ENCODE measurements at places on chromosomes 1 and 21.

- no peak for DNase-seq
These were observed 19.8 kb upstream of the HSPG2 start for GRCh38 chr1:21956720-21957552.

DNA sequence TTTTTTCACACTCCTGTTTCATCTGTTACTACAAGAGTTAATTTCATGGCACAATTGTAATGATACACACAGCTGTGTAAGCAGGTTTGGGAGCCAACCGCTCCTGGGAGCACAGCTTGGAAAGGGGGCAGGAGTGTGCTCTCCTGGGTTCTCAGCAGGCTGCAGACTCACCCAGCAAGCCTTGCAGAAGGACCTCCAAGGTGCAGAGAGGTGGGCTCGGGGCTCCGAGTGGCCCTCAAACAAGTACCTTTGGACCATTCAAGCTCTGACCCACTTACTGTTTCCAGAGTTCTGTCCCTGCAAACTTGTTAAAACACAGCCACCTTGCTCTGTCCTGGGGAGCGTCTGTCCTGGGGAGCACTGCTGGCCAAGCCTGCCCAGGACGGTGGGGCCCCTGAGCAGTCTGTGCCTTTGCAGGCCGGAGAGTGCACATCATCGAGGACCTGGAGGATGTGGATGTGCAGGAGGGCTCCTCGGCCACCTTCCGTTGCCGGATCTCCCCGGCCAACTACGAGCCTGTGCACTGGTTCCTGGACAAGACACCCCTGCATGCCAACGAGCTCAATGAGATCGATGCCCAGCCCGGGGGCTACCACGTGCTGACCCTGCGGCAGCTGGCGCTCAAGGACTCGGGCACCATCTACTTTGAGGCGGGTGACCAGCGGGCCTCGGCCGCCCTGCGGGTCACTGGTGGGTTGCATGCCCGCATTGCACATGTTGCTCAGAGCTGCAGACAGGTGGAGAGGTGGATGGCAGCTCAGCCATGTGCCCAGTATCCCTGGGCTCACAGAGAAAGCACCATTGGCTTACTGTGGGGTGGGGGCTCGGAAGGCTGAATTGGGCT is 78.0 kb downstream of the OBSCN start:
- DNase-seq, result no peak

GRCh38 chr1:77583483-77583882 is 99.0 kb downstream of the ZZZ3 start:
- no peak for DNase-seq

DNA sequence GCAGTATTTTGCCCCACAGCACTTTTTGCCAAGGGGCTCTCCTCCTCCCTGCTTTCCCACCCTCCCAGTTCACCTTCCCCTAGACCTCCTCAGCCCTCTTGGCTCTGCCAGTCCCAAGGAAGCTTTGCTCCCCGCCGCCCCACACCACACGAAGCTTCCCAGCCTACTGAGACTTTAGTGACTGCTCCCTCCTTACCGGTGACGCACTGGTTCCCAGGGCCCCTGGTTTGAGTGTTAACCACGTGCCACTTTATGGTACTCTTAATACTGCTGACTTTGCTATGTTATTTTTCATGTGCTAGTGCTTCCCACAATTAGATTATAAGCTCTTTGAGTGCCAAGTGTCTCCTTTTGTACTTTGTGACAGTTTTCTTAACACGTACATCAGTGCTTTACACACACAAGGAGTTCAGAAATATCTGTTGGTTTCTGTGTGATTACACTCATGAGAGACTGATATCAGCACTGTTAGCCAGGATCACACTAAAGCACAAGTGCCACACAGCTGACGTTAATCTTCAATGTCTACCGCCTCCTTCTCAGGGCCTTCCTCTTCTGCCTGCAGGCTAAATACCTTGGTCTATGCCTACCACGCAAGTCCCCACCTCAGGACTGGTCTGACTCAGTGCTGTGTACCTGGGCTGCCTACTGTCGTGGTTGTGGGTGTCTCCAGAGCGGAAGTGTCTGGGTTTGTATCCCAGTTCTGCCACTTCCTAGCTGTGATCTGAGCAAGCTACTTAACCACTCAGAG is 61.0 kb downstream of the DNTTIP2 start:
- DNase-seq, result no peak

GRCh38 chr1:66119148-66119547 is 326.5 kb downstream of the PDE4B start:
- no peak for DNase-seq

- peak; percentile 77 for DNase-seq
These were observed 15.7 kb upstream of the PKP1 start for GRCh38 chr1:201267481-201268229.

DNA sequence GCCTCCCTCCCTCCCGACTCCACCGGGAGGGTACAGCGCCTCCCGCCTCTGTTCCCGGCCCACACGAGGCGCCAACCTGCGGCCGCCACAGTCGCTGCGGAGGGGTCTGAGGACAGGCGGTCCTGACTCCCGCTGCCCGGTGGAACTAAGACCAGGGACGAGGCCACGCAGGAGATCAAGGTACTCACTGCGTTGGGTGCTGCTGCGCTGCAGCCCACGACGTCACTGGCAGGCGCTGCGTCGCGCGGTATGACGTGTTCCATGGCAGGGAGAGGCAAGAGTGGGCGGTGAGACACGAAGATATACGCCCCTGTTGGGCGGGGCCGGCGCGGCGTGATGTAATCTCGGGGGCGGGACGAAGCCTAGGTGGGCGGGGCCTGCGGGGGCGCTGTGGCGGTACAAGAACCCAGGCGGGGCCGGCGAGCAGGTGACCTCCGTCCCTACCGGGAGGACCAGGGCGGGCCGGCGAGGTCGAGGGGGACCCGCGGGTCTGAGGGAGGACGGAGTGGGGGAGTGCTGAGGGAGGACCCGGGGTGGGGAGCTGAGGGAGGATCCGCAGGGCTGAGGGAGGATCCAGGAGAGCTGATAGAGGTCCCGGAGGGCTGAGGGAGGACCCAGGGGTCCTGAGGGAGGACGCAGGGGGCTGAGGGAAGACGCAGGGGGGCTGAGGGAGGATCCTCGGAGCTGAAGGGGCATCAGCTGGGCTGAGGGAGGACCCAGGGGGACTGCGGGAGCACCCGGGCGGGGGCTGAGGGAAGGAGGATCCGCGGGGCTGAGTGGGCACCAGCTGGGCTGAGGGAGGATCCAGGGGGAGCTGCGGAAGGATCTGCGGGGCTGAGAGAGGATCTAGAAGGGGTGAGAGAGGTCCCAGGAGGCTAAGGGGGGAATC is at the start of gene MRPL55:
MRPL55 (minus strand) TSS at position 227 of the 889 bp plus-strand sequence. CDS start 1,039 bp downstream, outside the sequence.
- DNase-seq, result peak; percentile 97

GRCh38 chr1:20840731-20841130 is 53.6 kb upstream of the HP1BP3 start:
- DNase-seq, result no peak

DNA sequence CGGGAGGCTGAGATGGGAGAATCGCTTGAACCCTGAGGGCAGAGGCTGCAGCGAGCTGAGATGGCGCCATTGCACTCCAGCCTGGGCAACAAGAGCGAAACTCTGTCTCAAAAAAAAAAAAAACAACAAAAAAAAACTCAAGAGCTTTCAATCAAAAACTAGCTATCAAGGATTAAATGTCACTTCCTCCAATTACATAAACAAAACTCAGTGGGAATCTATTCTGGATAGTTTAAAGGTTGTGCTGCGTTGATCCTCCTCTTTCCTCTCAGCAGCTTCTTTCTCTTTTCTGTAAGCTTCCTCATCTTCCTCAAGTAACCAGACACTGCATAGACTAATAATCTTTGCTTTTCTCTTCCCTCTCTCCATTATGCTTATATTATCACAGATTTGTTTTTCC is 20.7 kb downstream of the EIF4G3 start:
- DNase-seq, result no peak

GRCh38 chr1:202164271-202165037 is 4.1 kb upstream of the PTPN7 start:
- no peak for DNase-seq

DNA sequence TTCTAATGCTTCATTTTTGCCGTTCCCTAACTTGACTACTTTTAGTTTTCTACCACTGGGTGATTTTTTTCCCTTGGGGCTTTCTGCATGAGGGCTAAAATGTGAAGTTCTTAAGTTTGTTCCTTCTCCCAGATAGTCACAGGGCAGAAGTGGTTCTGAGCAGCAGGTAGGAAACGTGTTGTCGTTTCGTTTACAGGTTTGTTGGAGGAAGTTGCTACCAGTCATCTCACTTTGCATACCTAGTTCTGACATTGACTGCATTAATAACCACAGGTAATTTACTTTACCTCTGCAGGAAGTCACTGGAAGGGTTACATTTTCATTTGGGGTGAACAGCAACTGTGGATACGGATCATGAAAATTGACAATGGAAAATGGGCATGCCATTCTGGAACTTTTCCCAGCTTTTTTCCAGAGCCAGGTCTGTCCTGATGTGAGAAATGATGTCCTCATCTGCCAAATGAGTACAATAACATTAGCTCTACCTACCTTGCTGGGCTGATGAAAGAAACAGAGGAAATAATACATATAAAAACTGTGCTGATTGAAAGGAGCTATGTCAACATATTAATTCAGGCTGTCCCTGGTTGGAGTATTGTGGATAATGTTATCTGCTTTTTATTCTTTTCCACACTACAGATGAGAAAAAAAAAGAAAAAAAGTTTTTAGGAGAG is 94.2 kb downstream of the DISC1 start:
- no peak for DNase-seq

GRCh38 chr1:225835856-225836255 is 25.9 kb downstream of the EPHX1 start:
- no peak for DNase-seq

DNA sequence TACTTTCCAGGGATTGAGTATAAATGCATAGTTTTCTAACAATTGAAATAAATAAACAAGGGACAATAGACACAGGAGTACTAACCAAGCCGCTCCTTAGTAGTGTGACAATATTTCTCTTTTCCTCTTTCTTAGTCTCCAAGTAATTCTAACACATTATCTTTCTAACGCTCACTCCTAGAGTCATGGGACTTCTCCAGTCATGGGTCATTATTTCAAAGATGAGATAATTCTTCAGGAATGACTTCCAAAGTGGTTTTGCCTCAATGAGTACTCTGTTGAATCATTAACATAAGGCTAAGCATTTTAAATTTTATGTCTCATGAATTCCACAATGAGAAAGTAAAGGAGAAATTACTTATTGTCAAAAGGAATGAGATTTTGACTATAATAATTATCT is 605.8 kb upstream of the ADAMTS5 start:
- DNase-seq, result peak; percentile 55

DNA sequence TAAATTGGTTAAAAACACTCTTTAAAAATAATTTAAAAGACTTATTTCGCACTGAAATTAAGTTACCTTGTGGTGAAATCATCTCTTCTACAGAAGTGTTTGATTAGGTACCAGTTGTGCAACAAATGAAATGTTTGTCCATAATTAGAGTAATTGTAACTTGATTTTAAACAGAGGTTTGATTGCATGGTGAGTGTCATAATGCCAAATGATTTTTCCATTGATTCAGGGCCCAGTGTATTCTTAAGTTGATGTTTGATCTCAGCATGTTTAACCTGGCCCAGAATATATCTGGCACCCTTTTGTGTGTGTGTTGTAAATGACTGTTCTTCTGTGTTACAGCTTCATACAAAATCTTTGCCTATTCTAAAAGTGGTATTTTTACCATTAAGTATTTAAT is 28.5 kb downstream of the LRRC8B start:
- no peak for DNase-seq

- no peak for DNase-seq
These were observed 27.7 kb upstream of the ELAVL4 start for GRCh38 chr1:50080904-50081586.

- no peak for DNase-seq
These were observed at the start of gene RCSD1 for GRCh38 chr1:167629681-167630567. TSS of gene RCSD1 (plus strand) at chr1:167630232. CDS start at chr1:167630424, 192 bp downstream.

DNA sequence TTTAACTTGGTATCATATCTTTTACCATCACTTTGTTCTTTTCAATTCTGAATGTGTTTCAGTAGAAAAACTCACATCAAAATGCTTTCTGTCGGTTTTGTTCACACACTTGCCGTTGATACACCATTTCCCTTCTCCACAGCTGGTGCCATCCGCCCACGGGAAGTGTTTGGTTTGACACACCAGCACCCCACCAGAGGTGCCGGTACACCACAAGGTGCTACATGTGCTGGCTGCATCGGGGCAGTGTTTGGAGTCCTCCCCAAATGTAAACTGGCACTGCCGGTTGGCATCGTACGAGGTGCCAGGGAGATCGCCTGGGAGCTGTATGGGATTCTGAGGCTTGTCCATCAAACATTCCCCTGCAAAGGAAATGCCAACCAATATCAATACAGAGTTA is 5.0 kb downstream of the ADAMTS1 start:
- DNase-seq, result no peak

DNA sequence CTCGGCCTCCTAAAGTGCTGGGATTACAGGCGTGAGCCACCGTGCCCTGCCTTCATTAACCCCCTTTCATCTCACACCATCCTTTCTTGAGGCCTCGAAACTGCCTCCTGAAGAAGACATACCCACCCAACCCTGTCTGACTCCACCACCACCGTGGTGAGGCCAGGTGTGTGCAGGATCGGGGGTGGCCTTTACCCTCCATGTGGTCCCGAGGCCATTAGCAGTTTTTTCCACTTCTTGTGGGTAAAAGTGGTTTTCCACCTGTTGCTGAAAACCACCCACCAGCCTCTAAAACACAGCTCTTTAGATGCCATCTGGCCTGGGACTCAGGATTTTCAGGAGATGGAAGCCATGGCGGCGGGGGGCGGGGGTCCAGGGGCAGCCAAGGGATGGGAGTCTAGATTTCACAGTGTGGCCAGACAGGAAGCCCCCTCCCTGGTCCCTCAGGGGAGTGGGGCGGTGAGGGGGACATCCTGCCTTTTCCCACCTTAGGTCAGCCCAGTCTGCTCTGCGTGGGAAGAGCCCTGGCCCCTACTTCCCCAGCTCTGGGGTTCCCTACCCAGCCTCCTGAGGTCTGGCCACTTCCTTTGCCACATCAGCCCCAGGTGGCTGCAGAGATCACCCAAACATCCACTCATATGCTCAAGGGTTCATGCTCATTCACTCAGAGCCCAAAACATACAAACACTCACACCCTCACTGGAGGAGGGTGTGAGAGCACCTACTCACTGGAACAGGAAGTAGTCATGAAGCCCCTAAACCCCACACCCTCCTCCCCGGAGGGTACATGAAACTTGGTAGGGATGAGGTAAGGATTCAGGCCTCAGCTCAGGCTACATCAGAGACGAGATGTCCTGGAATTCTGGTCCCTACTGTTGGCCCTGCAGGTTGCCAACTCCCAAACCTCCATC is 2.3 kb downstream of the FGR start:
- no peak for DNase-seq

- DNase-seq, result no peak
These were observed 689.5 kb upstream of the NCAM2 start for GRCh38 chr21:20308586-20309315.
